Activated CD8-positive, alpha-beta memory T cell treated with anti-CD3 and anti-CD28 coated beads for 1 hour (primary cell): ENCODE measurements at places on chromosomes 4 and X.

- no peak for DNase-seq
These were observed 35.9 kb upstream of the PAPSS1 start for GRCh38 chr4:107755841-107756356.

DNA sequence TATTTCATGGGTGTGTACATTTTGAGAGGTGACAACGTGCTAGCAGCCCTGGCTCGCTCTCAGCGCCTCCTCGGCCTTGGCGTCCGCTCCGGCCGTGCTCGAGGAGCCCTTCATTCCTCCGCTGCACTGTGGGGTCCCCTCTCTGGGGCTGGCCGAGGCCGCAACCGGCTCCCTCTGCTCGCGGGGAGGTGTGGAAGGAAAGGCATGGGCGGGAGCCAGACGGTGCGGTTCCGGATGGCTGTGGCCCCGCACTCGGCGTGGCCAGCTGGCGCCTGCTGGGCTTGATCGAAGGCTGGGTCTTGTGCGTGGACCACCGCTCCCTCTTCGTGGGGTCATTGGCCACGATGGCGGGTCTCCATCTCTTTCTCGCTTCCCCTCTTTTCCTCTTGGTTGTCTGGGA is 17.2 kb upstream of the SFRP2 start:
- DNase-seq, result no peak

GRCh38 chr4:40585201-40585799 is 44.4 kb downstream of the RBM47 start:
- DNase-seq, result no peak

GRCh38 chr4:125666635-125667034 is 351.9 kb downstream of the FAT4 start:
- DNase-seq, result no peak

- no peak for DNase-seq
These were observed 107.4 kb downstream of the MAML3 start for GRCh38 chr4:140046543-140046942.

DNA sequence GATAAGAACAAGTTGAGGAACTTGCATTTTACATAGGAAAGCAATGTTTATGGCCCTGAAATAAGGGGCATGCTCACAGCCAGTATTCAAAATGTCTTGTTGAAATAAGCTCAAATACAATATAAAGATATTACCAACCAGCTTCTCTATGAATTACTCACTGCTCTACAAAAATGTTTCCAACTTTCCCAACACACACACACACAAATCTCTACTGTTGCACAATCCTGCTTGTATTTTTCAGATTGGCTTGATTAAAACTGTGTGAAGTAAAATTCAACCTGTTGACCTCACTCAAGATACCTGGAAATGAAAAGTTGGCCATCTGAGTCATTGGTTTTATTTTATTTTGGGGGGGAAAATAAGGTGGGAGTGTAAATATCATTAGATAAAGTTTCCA is 128.6 kb downstream of the CHIC2 start:
- no peak for DNase-seq

GRCh38 chrX:155997436-155997835 is at the start of gene IL9R:
Gene IL9R (plus strand): TSS chrX:155997696. CDS start chrX:155997760, 64 bp downstream.
- DNase-seq, result peak; percentile 16

GRCh38 chr4:113116414-113117357 is 67.2 kb downstream of the ANK2 start:
- no peak for DNase-seq

- DNase-seq, result no peak
These were observed 143.7 kb upstream of the SMIM10 start for GRCh38 chrX:134847133-134847532.

- no peak for DNase-seq
These were observed 68.8 kb upstream of the BCOR start for GRCh38 chrX:40166582-40166981.

GRCh38 chr4:128540122-128540521 is 252.5 kb upstream of the PGRMC2 start:
- DNase-seq, result no peak

GRCh38 chr4:40225497-40225896 is 28.7 kb downstream of the RHOH start:
- no peak for DNase-seq

DNA sequence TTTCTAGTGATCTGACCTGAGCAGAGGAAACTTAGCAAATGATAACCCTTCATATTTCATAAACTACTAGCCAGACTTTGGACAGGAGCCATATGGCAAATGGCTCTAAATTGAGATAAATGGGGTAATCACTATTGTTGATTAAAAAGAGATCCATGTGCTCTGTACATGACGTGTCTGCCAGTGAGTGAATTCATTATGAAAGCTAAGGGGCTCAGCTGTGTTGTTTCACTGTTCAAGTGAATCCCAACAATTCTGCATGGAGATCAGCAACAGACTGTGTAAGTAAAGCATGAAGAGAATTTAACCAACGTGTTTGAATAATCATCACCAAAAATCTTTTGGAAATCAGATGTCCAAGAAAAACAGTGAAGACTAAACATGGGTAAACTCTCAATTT is 9.5 kb upstream of the QRFPR start:
- no peak for DNase-seq

DNA sequence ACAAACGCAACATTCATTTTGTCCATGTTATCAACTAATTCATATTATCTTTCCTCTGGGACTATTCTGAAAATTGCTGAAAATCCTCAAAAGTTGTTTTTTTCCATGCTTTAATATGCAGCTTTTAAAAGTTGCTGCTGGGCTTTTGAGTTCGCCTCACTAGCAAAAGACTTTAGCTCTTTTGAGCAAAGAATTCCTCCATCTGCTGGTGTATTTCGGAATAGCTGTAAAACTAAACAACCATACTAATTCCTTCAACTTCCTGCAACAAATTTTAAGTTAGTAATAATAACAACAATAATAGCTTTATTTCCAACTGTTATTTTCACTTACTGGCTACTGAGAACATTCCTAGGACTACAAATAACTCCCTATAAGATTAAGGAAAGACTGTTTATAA is 124.5 kb upstream of the PLAC1 start:
- DNase-seq, result no peak

DNA sequence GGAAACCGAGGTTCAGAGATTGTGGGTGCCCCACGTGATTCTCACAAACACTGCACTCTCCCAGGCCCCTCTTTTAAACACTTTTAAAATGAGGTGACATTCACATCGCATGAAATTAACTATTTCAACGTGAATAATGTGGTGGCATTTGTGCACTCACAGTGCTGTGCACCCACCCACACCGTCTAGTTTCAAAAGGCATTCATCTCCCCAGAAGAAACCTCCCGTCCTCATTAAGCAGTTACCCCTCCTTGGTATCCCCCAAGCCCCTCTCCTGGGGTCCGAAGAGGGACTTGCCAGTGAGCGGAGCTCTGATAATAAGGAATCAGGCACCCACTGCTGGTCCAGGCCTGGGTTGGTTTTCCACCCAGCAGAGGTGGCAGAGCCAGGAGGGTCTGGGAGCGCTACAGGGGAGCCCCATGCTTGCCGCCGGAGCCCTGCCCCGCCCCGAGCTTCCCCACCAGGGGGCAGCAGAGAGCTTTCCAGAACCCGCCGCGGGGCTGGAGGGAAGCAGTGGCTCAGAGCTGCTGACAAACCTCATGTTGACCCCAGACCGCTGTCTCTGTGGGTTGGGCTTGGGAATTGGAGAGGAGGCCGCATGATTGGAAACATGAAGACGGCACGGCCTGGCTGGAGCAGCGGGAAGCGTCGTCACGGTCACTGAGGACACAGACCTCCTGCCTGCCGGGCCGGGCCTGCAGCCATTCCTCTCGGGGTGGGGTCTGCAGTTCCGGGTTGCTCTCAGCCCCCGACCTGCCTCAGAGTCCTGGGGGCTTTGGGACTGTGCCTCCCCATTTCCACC is 27.5 kb upstream of the HTRA3 start:
- peak; percentile 37 for DNase-seq

DNA sequence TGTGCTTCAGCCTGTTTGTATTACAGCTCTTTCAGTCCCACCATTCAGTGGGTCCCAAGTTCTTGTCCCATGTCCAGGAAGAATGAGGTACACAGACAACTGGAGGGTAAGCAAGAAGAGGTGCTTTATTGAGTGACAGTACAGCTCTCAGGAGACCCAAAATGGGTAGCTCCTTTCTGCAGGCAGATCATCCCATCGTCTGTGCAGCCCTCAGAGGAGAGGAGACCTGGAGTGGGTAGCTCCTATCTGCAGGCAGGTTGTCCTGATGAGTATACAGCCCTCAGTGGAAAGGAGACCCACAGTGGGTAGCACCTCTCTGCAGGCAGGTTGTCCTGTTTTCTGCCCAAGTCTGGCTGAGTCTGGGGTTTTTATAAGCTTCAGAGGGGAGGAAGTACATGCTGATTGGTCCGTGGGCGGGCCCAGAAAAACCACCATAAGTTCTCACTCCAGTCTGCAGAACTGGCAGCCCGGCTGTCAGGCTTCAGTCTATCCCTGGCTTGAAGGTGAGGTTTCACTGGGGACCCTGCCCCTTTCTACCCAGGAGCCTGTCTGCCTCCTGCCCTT is 18.0 kb downstream of the GRK4 start:
- DNase-seq, result no peak

GRCh38 chrX:130264573-130264972 is 4.1 kb downstream of the ZNF280C start:
- no peak for DNase-seq

DNA sequence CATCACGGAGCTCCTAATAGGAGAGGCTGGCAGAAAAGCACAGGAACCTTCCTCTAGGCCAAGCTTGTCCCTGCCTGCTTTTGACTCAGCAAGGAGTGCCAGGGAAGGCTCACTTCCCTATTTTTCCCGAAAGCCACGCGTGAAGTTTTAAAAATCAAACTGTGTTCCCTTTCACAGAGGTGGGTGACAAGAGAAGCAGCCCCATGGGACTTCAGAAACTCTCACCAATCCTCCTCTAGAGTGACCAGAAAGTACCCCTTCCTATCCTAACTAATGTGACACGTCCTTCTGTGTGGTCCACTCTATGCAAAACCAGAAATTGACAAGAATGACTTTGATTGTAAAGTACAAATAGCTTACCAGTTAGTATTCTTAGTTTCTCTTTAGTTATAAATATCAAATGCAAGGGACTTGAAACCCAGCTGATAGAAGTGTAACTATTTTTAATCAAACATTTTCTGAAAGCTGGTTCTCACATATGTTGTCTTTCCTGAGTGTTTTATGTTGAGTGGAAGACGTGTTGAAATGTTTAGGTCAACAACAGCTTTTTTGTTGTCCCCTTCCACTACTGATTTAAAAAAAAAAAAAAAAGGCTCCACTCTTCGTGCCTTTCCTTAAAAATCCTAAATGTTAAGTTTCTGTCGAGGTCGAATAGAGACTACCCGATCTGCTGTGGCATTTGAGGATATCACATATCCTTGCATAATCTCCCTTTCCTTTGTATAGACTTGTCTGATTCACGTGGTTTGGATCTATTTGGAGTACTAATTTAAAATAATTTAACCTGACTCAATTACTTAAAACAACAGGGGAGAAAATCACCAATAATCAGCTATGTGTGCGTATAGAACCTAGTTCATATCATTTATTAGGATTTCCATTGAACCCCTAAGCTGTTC is 42.1 kb downstream of the NFKB1 start:
- DNase-seq, result no peak

- DNase-seq, result no peak
These were observed 24.2 kb upstream of the SLC2A9 start for GRCh38 chr4:10045481-10045880.

- DNase-seq, result no peak
These were observed 46.2 kb downstream of the PDS5A start for GRCh38 chr4:39931441-39931901.

DNA sequence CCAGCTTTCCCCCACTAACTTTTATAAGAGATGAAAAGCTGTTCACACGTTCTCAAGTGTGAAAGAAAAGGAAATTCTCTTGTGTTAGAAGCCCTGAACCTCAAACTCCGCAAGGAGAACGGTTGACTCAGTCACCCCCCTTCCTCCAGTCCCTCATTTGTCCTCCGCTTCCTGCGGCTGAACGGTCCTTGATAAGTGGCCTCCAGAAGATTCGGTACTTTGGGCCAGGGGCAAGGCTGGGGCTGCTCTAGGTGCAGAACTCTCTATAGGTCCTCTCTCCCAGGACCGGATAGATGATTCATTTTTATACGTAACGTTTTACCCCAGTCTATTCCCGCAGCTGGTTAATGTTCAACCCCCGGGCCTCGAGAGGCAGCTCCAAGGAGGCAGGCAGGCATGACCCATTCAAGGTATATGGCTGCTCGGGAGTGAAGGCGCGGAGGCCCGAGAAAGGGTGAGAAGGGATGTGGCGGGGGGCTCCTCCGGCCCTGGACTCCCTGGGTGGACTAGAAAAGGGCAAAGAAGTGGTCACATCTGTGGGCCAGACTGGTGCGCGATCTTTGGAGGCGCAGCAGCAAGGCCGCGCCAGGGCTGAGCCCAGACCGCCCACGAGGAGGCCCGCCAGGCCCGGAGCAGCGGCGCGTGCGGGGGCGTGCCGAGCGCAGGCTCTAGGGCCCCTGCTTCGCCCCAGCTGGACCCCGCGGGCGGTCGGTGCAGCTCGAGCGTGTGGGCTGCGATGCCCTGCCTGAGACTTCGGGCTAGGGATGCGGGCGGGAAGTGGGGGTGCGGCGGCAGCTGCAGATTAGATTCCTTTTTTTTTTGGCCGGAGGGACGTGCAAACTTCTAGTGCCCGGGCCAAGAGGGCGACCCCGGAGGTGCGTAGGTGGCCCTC is 11.7 kb downstream of the PITX2 start:
- DNase-seq, result no peak

- no peak for DNase-seq
These were observed 142.9 kb upstream of the SFRP2 start for GRCh38 chr4:153931804-153932203.

DNA sequence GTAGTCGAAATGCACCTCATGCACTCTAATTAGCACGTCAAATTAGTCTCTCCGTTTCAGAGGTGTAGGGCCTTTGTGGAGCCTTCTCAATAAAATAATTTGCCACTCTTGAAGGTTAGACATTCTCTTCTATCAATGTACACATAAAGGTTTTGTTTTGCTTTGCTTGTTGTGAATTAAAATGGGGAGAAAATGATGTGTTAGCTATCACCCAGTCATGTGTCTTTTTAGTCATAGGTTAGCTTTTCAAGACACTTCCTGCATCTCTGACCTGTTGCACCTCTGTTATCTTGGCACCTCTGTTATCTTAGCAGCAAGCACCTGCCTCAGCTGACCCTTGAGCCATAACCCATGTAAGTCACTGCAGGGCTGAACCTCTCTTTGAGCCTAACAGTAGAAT is 936 bp downstream of the TMEM144 start:
- no peak for DNase-seq

GRCh38 chrX:9231491-9231890 is 197.6 kb upstream of the FAM9B start:
- no peak for DNase-seq

GRCh38 chr4:131001371-131001770 is 1905.4 kb downstream of the C4orf33 start:
- DNase-seq, result no peak

GRCh38 chr4:150209140-150209829 is 131.0 kb downstream of the DCLK2 start:
- no peak for DNase-seq

- no peak for DNase-seq
These were observed 197.6 kb upstream of the PSAPL1 start for GRCh38 chr4:7632341-7632740.

- DNase-seq, result no peak
These were observed 42.3 kb downstream of the IDS start for GRCh38 chrX:149462849-149463248.
